ENCODE measurements at places on chromosomes 3 and 15. TPM values are rescaled to one million over a fixed set of nuclear protein-coding genes. Genes with fewer than 3 reads are reported as not detected.

Gene TNNC1
- 37.0 TPM for polyA plus RNA-seq

Gene ARPIN
- polyA plus RNA-seq: 35.5 TPM

Gene C3orf20
- polyA plus RNA-seq: 0.06 TPM

Gene DZIP1L
- polyA plus RNA-seq: 22.7 TPM

Gene MYRIP
- 0.51 TPM for polyA plus RNA-seq

Gene ANKRD28
- polyA plus RNA-seq: 36.9 TPM

Gene TIMP4
- 0.26 TPM for polyA plus RNA-seq
